ENCODE measurements at places on chromosomes 1 and 21.
A peak's percentile ranks its signal among the peaks of the same experiment; 100 is the strongest.

DNA sequence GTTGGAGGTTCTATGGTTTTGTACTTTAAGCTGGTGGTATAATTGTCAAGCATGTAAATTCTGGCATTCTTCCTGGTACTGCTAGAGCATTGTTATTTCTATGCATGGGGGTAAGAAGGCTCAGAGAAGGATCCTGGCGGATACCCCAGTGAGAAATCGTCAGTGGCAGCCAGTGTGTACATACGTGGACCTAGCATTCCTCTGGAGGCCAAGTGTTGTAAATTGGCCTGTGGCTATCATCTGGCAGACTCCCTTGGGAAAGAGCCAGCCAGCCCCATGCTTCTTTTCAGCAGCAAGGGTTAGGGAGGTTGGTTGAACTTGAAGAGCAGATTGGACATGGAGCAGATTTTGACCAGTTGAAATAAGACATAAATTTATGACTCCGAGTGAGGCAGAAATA, 5.2 kb upstream of the AGO3 start:
- DNase-seq: no peak

GRCh38 chr1:1477206-1477605, 5.6 kb downstream of the ATAD3B start:
- DNase-seq: no peak

GRCh38 chr1:30697571-30698376, 25.6 kb downstream of the MATN1 start:
- DNase-seq: no peak

GRCh38 chr1:60540141-60540540, 466.6 kb upstream of the C1orf87 start:
- DNase-seq: no peak

GRCh38 chr1:167419245-167419644, 99.1 kb downstream of the CD247 start:
- no peak for DNase-seq

DNA sequence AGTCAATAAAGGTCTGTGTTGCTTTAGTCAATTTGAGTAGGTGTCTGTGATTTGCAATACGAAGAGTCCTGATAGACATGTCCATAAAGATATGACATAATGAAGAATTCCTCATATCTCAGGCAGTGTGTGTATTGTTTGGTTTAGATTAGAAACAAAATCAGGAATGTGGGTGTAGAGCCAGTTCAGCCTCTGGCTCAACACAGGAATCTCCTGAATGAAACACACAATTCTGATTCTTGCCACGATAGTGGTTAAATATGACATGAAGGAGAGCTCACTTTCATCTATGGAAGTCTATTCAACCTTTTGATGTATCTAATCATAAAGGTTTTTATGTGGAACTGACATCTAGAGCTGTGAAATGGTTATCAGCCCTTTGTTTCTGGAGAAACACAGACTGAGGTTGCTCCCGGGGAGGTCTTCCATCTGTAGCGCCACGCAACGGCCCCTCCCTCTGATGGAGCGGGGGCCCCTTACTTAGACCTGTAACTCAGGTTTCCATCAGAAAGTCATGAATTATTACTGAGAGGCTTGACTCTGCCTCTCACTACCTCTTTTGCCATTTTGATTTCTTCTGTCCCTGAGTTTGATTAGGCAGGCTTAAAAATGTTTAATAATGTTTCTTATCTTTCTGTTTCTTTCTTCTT, 19.5 kb downstream of the TSPAN2 start:
- no peak for DNase-seq

GRCh38 chr1:16187748-16188401, 24.6 kb downstream of the ARHGEF19 start:
- peak; percentile 38 for DNase-seq

GRCh38 chr1:59414406-59415133, 117.7 kb downstream of the FGGY start:
- DNase-seq: no peak

DNA sequence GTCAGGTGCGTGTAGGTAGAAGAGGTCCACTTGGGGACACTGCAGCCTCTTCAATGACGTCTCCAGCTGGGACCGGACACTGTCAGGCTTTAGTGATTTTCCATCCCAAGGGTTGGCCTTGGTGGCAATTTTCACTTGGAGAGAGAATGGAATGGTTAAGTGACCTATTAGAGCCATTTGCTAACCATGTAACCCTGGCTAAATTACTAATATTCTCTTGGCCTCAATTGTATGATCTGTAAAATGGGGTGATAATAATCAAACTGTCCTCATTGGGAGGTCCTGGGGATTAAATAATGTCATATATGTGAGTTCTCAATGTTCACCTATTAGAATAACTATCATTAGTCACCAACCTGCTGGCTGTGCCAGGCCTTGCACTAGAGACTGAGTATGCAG, 3.4 kb downstream of the AKR7A2 start:
- no peak for DNase-seq

- DNase-seq: peak; percentile 34
Observed at GRCh38 chr1:229694053-229694693, 68.1 kb downstream of the URB2 start.

DNA sequence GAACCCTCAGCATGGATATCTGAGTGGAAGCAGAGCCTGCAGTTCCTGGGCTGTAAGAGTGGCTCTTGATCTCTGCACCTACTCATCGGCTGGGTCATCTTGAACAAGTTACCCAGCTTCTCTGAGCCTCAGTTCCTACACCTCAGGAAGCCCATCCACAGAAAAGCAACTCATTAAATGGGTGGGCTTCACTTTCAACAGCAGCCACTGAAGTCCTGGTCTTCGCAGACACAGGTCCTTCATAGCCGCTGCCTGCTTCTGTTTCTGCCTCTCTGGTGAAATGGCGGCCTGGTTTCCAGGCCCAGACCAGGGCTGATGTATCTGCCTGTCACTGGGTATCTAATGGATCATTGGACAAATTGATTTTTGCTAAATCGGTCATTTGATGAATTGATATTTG, 571.4 kb downstream of the PTPRU start:
- DNase-seq: no peak

DNA sequence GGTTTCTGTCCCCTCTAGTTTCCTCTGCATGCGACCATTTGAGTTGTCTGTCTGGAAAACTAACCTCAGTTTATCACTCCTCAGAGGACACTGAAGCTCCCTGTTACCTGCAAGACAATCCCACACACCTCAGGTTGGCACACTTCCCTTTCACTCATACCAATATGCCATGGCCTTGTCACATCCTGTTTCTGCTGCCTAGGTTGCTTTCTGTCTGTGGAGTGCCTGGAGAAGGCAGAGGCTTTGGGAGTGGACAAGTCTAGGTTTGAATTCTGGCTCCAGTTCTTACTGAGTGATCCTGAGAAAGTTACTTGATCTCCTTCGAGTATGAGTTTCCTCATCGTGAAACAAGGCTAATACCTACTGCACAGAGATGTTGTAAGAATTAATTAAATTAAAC, 171.5 kb upstream of the CACYBP start:
- DNase-seq: no peak

DNA sequence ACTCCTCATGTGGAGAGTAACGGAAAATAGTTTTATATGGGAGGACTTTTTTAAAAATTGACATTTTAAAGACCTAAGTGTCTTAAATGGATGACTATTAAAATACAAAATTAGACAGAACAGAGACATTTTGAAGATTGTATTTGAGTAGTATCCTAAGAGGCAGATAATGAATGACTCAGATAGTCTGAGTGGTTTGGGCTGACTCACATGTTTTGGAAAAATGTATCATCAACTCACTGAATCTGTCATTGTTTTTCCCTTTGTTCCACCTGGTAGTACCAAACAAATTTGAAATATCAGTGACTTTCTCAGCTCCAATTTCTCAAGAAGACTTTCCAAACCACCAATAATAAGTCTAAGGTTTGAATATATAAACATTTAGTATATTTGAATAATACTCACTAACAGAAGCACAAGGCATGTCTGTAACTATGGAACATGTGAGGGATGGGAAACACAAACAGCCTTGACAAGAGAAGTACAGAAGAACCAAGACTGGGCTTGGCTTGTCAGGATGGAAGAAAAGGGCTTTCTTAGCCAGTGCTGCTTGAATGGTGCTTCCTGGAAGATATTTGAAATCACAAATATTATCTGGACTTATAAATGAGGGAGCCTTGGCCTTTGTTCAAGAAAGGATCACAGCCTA, 90.6 kb downstream of the SGIP1 start:
- no peak for DNase-seq

GRCh38 chr1:94143809-94144176, 22.8 kb upstream of the ABCA4 start:
- no peak for DNase-seq

- no peak for DNase-seq
Observed at GRCh38 chr1:33180226-33180910, 1.5 kb downstream of the TRIM62 start.

DNA sequence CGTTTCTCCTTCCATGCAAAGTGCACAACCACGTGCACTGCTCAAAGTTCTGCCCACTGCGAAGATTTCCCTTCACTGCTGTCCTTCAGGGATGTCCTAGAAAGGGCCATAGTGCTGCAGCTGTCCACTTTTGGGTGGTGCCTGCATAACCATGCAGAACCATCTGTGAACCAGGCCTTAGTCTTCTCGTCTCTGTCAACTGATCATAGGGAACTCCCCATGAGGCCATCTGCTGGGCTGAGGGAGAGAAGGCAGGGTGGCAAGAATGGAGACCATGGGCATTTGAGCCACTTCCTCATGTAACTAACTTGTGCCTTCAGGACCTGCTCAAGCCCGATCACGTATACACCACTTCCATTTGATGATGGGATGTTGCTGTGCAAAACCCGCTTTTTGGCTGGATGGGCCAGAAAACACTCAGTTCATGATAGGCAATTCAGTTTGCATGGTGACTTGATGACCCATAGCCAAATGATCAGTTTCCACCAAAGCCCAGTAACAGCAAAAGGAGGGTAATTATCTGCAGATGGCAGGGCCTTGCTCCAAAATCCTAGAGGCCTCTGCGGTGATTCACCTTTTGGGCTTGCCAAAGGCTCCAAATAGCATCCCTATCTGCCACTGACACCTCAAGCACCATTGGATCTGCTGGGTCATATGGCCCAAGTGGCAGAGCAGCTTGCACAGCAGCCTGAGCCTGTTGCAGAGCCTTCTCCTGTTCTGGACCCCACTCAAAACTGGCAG, 9.5 kb downstream of the ST6GALNAC5 start:
- no peak for DNase-seq

GRCh38 chr1:83682132-83682531, 316.8 kb downstream of the TTLL7 start:
- DNase-seq: no peak

- no peak for DNase-seq
Observed at GRCh38 chr1:103024051-103024450, 84.3 kb downstream of the COL11A1 start.

- no peak for DNase-seq
Observed at GRCh38 chr1:212214325-212214724, 70.9 kb upstream of the PPP2R5A start.

DNA sequence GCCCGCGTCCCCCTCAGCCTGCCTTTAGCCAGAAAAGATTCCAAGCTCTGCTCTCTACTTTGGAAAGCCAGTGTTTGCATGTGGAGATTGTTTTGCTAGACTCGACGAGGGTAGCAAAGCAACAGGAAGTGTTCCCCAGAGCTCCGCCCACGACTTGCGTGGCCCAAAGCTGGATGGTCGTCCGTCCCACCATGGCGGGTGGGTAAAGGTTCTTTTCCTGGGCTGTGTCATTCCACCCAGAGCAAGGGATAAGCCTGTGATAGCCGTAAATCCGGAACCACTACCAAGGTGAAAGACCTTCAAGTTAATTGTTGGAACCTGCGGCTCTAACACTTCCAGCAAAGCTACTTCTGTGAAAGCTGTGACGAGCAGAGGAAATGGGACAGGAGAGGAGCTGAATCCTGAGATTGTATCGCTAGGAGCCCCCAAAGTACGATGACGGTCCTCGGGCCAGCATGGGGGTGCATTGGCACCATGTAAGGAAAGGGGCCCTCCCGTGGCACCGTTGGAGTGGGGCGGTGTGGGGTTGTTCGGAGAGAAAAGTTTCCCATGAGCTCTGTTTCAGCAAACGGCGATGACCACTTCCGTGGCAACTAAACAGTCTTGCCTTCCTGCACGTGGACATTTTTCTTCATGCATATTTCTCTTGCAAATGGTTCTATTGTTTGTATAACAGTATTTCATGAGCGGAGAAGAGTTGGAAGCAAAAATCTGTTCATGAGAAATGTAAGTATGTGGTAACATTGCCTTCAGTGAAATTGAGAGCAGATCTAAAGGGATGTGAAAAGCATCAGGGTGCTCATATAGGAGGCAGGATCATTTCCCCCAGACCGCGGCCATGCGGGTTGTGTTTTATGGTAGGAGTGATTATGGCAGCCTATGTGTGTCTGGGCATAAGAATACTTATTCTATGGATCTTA, 8.4 kb downstream of the MX2 start:
- no peak for DNase-seq

DNA sequence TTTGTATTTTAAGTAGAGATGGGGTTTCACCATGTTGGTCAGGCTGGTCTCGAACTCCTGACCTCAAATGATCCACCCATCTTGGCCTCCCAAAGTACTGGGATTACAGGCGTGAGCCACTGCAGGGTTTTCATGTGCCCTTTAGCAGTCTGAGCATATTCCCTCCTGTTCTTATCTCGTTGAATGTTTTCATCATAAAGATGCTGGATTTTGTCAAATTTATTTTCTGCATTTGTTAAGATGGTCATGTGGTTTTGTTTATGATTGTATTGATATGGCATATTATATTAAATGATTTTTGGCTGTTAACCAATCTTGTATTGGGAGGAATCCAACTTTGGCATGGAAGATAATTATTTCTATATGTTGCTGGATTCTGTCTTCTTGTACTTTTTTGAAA, 8.8 kb downstream of the JMJD4 start:
- no peak for DNase-seq
